Putamen (tissue), 1 donor: ENCODE measurements at places on chromosomes 5 and 9.
A peak's percentile ranks its signal among the peaks of the same experiment; 100 is the strongest.

DNA sequence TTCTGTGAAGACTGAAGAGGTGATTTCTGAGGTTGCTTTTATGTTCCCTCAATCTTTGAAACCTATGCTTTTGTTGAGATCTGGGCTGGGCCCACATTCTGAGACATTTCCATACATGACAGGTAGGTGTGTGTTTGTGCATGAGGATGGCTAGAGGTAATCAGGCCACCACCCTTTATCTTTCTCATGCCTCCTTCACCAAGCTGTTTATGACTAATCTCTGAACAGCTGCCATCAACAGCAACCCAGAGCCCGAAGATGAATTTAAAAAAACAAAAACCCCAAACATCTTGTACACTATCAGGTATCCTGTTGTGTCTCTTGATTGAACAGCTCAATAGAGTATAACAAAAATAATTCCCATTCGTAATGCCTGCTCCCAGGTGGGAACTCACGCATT lies 12.6 kb upstream of the C5orf46 start:
- no peak for DNase-seq

DNA sequence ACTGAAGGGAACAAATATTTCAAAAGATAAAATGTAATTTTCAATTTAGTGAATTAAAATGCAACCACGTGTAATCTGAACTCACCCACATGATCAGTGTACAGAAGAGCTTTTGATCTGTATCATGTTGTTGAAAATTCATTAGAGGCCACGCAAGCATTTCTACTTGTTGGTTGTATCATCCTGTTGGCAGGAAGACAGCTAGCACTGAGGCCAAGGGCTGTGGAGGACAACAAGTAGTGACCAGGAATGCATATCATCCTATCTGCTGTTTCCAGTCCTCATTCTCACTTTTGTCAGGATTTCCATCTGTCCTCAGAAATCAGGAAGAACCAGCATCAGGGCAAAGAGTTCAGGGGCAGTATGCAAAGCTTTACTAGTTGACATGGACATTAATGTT lies 29.9 kb upstream of the CKS2 start:
- DNase-seq, result no peak

- DNase-seq, result peak; percentile 83
Observed at GRCh38 chr9:128339761-128340690, at the start of gene SLC27A4. Gene SLC27A4 (plus strand): TSS chr9:128340527. CDS start chr9:128343133, 2,606 bp downstream.

DNA sequence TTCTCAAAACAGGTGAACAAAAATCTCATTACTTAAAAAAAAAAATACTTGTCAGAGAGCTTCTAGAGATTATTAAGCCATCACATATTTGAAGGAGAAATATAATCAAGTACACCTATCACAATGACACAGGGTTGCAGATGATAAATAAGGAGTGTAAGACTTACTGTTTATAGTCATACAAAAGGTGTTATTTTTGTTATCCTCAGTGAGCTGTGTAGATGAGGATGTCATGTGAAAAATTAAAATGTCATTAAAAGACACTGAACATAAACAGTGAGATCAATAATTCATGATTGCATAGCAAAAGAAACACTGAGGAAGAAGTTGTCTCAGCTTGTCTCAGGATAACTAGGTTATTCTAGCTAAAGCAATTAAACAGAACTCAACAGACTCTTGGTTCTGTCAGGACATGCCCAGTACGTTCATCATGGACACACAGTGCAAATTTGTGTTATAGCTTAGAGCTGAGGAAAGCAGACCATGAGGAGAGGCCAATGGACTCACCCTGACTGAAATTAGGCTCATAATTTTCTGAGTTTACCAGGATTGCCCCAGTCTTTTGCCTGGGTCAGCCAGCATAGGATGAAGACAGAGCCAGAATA lies 1162.6 kb upstream of the C9orf72 start:
- DNase-seq, result no peak

DNA sequence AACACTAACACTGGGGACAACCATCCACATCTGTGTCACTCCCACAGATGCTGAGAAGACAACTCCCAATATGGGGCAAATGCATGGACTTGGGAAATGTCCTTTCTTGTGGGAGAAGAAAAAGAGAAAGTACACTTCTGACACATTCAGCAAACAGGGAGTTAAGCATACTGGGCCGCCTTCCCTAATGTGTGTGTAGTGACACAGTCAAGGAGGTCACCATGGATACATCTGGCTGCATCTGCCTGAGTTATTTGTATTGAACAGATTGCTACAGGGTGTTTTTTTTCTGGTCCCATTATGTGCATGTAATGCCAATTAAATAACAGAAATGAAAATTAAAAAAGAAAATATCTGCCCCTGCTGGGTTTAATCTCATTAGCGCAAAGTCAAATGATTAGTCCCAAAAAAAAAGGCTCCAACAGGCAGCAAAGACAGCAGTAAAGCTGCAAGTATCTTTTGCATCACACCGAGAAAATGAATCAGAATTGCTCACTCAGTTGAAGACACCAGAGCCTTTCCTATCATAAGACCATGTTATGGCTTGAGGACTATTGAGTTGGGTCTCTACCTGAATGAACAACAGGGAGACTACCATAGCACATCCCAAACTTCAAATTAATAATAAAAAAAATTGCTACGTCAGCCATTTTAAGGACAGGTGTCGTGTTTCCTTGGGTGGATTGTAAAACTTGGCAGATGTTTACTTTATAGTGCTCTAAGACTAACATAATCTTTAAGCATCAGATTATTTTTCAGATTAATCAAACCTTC lies 395.9 kb downstream of the DTWD2 start:
- DNase-seq, result no peak

GRCh38 chr9:70498866-70499265 lies 84.4 kb upstream of the KLF9 start:
- DNase-seq, result no peak

GRCh38 chr5:107415762-107416161 lies 255.0 kb downstream of the EFNA5 start:
- no peak for DNase-seq

DNA sequence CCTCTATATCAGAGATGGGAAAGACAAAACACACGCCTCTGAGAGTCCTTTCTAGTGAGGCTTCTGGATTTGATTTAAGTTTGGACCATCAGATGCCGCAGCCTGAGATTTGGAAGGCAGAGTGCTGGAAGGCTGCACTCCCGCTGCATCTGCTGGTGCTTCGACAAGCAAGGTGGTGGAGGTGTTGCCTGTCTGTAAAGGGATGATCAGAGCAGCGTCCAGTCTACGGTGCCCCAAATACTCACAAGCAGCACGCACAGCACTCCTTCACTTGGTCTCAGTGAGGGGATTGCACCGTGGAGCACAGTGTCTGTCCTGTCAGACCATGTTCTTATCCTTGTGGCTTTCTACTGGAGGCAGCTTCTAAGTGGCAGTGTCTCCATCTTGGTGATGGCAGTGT lies 221.4 kb downstream of the GADD45G start:
- DNase-seq, result no peak

- DNase-seq, result no peak
Observed at GRCh38 chr5:64979531-64979930, 210.8 kb downstream of the CWC27 start.

- no peak for DNase-seq
Observed at GRCh38 chr9:101930783-101931182, 192.3 kb upstream of the GRIN3A start.

DNA sequence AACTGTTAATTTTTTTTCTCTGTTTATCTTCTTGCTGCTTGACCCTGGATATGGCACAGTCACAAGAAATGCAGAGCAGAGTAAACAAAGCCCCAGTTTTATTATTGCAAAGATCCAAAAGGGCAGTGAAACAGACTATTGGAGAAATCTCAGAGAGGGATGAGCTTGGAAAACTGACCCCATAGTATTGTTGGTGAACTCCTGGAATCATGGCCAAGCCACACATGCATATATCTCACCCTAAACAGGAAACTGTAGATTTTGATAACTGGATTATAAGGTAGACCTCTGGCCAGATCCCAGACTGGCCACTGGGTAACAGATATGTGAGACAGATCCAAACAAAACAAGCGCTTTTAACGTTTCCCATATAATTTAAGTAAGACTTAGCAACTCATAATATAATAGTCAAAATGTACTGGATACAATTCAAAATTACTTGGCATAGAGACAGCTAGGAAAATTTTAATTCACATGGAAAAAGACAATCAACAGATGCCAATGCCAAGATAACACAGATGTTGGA lies 263.5 kb upstream of the SEMA6A start:
- DNase-seq, result no peak

GRCh38 chr5:120767178-120767820 lies 303.2 kb downstream of the PRR16 start:
- no peak for DNase-seq

DNA sequence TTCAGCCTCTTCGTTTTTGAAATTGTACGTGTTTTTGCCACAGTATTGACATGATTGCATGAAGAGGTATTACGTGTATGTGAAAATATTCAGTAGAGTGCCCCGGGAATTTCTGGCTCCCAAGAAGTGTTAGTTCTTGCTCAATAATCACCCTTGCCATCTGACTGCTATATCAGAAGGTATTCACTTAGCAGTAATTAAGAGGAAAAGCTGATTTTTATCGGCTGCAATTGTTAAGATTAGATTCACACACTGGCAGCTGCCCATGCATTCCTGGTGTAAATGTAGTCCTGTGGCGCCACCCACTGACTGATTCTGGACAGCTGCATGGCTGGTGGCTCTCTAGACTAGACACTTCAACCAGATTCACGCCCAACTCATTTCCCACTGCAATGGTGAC lies 440.1 kb upstream of the ADAMTS16 start:
- peak; percentile 39 for DNase-seq

GRCh38 chr5:9401786-9402472 lies 143.9 kb downstream of the SEMA5A start:
- no peak for DNase-seq

DNA sequence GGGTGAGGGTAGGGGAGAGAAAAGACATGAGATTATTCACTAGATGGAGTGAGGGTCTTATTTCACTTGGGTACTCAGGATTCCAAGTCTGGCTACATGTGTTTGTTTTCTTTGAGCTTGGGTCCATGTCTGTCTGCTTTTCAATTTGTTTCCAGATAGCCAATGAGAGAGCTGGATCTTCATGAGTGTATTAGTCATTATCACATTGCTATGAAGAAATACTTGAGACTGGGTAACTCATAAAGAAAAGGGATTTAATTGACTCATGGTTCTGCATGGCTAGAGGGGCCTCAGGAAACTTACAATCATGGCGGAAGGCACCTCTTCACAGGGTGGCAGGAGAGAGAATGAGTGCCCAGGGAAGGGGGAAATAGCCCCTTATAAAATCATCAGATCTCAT lies 196.8 kb upstream of the TRIM32 start:
- no peak for DNase-seq

GRCh38 chr5:131254741-131255140 lies 9.1 kb upstream of the CDC42SE2 start:
- no peak for DNase-seq

DNA sequence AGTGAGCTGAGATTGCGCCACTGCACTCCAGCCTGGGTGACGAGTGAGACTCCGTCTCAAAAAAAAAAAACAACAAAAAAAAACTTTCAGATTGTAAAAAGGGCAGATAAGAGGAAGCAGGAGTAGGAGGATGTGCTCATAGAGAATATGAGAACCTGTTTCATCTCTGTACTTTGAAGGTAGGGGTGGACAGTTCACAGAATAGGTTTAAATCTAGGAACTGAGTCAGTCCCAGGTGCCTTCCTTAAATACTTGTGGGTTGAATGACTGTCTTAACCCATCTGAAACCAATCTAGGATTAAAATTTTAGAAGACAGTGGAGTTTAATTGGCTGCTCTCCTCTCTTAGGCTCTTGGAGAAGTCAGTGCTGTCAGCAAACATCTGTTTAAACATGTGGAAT lies 12.4 kb downstream of the POLK start:
- DNase-seq, result no peak

DNA sequence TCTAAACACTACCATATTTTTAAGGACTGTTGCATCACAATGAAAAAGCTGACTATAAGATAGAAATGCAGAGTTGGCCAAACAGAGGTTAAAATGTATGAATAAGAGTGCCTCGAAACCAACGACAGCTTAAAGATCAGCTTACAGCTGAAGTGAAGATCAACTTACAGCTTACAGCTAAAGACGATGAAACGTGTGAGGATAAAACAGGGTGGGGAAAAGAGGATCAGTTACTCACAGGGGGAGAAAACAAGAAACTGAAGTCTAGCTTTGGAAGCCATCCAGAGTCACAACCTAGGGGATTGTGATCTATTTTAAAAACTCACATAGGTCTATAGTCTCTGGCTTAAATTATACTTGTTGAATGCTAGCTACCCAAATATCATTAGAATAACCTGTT lies 220.0 kb downstream of the SNCAIP start:
- DNase-seq, result no peak

GRCh38 chr9:18268381-18268780 lies 205.6 kb upstream of the ADAMTSL1 start:
- no peak for DNase-seq

DNA sequence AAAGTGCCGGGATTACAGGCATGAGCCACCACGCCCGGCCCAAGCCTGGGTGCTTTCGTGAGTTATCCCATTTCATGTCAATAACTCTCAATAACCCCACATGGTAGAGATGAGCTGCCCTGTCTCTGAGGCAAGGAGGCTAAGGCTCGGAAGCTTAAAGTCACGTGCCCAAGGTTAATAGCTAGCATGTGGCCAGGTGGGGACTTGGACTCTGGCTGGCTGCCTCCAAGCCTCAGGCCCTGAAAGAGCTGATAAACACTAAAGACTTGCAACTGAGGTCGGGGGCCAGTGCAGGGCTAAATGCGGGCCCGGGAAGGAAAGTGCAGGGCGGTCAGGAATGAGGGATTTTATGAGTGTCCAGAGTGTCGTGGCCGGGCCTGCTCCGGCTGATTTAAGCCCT lies 30.9 kb upstream of the BARHL1 start:
- no peak for DNase-seq
